ENCODE measurements at places on chromosomes 13 and 19.

- DNase-seq, result no peak
These were observed 3.2 kb downstream of the CCNP start for GRCh38 chr19:40223135-40223822.

DNA sequence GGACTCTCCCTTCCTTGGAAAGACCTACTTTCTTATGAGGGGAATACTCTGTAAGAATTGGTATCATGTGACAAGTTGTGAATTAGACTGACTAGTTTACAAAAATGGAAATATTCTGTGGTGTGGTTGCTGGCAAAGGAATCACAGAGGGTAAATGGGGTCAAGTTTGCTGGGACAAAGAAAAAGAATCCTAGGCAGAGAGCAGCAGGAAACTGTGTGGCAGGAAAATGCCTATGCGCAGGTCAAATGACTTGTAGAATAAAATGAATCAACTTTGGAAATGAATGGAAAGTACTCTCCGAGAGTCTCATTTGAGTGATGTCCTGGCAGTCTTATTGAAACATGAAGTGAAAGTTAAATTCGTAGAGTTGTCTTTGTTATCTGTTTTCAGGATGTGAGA, 1250.7 kb downstream of the UQCRFS1 start:
- no peak for DNase-seq

DNA sequence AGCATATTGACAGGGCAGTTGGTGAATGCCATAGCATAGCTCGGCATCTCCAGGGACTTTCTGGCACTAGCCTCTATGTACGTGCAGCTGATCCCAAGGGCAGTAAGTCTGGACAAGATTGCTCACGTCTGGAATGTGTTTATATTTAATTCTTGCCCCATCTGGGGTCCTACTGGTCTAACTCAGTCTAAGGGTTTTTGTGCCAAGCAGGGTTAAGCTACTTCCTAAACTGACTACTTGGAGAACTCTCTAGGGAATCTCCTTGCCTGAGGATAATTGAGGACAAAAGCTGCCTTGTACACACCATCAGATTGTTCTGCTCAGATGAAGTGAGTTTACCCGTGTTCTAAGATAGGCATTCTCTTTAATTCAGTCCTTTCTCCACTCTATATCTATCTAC, 358.1 kb downstream of the MYO16 start:
- no peak for DNase-seq

- no peak for DNase-seq
These were observed 17.5 kb downstream of the TMEM143 start for GRCh38 chr19:48346191-48346590.

- peak; percentile 73 for DNase-seq
These were observed at the start of gene R3HDM4 for GRCh38 chr19:913080-913748. Gene R3HDM4, minus strand, starts transcription at chr19:913219. Its CDS starts 62 bp downstream, at chr19:913157.

- DNase-seq, result no peak
These were observed 68.2 kb downstream of the STK24 start for GRCh38 chr13:98508685-98509084.

DNA sequence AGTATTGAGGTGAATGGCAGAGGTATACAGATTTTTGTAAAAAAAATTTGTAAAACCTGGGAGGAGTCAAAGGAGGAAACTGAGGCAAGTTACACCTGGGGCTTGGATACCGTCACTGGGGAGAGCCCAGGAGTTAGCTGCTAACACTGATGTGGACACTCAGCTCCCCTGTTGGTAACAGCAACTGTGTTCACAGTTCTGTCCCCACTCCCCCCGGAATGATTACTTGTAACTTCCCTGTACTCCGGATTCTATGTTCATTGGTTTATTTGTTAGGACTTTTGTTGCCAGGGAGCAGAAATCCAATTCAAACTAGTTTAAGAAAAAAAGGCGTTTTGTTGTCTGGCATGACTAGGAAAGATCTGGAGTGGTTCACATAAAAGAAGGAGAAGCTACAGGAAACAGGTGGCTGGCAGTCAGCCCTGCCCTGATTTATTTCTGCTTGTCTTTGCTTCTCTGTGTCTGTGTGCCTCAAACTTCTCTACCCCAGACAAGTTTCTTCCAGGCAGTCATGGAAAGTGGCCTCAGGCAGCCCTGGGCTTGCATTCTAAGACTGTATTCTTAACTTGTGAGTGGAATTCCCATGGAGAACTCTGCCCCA, 2.3 kb upstream of the GPR12 start:
- DNase-seq, result no peak

DNA sequence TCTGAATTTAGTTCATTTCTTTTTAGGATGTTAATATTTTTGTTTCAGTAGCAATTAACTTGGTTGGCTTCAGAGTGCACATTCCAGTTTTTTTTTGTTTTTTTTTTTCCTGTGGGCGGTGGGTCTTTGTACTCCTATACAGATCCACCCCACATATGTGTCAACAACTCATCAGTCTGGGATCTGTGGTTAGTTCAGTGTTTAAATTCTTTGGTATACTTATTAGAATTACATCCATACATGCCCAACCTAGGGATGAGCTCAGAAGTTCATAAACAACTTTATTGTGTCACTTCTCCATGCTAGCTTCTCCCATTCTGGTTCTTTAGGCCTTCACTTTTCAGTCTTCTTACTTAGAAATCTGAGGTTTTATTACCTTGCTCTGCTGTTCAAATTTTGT, 50.9 kb downstream of the PCCA start:
- no peak for DNase-seq

DNA sequence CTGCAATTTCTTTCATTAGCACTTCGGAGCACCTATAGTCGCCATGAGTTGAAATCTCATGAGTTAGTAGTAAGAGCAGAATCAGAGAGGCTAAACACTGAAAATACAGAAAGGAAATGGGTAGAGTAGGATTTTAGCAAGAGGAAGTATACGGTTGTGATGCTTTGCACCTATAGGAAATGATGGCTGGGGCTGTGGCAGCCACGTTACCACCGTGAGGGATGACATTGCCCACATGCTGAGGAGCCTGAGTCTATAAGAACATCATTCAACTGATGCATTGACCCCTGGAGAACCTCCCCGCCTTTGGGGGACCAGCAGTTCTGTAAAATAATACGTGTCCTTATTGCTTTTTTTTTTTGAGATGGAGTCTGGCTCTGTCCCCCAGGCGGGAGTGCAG, 20.4 kb downstream of the FAM187B start:
- no peak for DNase-seq

DNA sequence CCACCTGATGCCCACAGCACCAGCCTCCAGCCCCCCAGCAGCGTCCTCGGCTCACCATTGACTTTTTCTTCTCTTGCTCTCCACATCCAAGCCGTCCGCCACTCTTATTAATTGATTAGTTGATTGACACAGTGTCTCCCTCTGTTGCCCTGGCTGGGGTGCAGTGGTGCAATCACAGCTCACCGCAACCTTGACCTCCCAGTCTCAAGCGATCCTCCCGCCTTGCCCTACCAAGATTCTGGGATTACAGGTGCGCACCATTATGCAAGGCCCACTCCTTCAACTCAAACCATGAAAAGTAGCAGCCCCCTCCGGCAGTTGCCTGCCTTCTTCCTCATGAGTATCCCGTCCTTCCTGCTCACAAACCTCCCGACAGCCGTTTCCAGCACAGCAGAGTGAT, 921 bp upstream of the TEX29 start:
- no peak for DNase-seq

DNA sequence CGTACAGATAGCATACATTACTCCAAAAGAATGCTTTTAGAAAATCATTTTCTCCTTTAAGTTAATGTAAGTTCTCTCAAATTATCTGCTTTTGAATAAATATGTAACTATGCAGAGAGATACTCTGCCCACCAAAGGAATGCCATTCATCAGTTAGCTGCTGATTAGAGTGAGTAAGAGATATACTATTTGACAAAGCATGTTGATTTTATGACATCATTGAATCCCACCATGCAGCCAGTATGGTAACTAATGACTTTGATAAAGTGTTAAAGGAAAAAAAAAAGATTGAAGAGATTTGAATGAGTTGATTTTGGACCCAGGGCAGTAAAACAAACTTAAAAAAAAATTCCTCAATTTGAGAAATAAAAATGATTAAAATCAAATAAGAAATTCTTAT, 521.5 kb downstream of the SLITRK6 start:
- DNase-seq, result no peak

GRCh38 chr13:19362946-19363510, 181.4 kb upstream of the TUBA3C start:
- DNase-seq, result no peak

GRCh38 chr13:30645629-30646028, 27.9 kb downstream of the USPL1 start:
- no peak for DNase-seq

DNA sequence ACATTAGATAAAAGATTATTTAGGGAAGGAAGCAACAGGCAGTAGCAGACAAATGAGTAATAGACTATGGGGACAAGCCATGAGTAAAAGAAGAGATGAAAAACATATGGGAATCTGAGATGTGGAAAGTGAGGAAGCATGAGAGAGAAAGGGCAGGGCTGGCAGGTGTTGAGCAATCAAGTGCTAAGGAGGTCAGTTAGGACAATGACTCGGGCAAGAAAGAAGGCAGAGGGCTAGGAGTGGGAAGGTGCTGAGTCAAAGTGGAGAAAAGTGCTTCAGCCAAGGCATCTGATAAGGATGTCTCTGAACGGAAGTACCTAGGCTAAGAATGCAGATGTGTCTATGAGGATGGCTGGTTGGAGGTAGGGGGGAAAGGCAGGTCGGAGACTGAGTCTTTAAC, 291.9 kb upstream of the HTR2A start:
- DNase-seq, result no peak

DNA sequence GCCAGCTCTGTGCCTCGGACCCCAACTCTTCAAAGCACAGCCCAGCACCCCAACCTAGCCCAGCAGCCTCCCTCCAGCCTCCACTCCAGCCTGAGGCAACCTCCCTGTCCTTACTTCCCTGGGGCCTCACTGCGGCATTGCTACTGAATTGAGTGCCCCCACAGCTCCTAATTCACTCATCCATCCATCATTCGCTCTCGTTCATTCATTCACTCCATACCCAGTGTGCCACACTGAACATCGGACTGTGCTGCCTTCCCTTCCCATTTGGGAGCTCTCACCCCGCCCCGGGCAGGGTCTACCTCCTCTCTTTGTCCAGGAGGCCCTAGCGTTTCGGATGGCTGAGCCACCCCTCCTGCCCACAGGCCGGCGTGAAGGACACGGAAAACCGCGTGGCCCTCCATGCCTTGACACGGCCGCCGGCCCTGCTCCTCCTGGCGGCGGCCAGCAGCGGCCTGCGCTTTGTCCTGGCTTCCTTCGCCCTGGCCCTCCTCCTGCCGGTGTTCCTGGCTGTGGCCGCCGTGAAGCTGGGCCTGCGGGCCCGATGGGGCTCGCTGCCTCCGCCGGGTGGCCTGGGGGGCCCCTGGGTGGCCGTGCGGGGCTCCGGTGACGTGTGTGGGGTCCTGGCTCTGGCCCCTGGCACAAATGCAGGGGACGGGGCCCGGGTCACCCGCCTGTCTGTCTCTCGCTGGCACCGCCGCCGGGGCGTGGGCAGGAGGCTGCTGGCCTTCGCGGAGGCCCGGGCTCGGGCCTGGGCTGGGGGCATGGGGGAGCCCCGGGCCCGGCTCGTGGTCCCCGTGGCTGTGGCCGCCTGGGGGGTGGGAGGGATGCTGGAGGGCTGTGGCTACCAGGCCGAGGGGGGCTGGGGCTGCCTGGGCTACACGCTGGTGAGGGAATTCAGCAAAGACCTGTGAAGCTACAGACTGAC, 1.3 kb downstream of the NAT14 start:
- DNase-seq, result no peak

DNA sequence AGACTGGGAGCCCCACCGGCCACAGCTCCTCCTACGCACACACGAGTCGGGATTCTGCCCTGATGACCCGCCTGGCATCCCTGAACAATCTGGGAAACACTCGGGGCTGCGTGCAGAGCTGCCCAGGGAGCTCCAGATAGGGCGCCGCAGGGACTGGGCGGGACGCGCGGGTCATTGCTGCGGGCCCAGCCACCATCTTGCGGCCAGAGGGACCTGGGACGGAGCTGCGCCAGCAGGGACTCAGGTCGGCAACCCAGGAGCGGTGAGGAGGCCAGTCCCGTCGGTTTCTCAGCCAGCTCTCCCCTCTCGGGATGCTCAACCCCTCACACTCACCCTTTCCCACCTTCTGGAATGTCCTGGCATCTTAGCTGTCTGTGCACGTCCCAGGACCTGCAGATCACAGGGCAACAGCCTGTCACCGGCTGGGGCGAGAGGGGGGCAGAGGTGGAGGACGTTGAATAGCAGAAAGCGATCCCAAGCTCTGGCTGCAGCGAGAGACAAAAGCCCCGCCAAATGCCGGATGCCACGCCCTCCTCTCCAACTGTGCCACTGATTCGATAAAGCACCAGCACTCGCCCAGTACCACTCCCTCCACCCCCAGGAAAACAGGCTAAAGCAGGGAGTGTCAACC, 20.4 kb upstream of the ZNF91 start:
- no peak for DNase-seq

GRCh38 chr13:112704308-112705145, 14.7 kb downstream of the ATP11A start:
- DNase-seq, result no peak

- DNase-seq, result no peak
These were observed 51.3 kb downstream of the GPALPP1 start for GRCh38 chr13:45040622-45041021.

GRCh38 chr19:32873247-32873959, 3.8 kb upstream of the SLC7A9 start:
- DNase-seq, result no peak

DNA sequence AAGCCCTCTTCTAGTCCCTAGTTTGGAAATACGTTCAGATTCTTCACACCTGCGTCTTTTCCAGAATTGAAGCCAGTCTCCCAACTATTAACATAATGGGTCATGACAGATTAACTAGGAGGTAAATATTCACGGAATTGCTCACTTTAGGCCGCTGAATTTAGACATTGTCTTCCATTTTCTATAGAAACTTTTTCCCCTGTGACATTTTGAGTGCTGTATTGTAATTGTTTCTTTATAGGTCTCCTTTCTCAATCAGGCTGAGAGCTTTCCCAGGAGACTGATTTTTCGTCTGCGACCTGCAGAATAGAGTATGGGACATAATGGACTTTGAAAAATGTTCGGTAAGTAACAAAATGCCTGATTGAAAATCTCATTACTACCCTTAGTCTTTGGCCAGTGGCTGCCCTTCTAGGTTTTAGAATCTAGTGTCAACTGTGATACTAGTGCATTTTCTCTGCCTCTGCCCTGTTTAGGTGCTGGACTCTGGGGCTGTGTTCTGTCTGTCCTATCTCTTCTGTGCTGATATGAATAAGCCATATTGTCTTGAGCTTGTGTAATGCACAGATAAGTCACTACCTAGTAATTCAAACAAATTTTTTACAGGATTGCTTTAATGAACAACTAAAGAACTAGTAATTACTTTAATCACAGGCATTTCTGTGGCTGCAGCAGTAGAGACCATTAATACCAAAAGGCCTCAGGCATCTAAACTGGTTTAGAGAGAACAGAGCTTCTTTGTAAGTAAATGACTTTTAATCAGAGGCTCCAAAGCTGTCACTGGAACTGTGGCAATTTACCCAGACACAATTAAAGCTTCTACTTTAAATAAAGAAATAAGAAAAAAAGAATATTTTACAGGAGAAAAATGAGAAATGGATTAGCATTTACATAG, 122.4 kb upstream of the FREM2 start:
- no peak for DNase-seq

DNA sequence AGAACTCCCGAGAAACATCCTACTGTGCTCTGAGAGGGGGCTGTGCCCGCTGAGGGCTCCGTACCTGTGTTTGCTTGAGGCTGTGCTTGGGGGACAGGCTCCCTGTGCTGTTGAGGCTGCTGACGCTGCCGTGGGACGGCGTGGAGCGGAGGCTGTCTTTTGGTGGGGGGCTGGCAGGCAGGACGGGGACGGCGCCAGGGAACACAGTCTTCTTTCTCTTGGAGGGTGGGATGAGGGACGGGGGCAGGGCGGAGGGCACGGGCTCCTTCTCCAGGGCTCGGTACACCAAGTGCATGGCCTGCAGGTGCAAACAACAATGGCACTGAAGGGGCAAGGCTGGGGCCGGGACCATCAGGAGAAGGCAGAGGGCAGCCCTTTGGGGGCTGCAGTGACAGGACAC, 46.8 kb downstream of the EPS15L1 start:
- DNase-seq, result no peak
